NCI-H1105 treated with DMSO at 0.1 percent for 48 hours (cell line): ENCODE measurements at places on chromosomes 5 and 9.

DNA sequence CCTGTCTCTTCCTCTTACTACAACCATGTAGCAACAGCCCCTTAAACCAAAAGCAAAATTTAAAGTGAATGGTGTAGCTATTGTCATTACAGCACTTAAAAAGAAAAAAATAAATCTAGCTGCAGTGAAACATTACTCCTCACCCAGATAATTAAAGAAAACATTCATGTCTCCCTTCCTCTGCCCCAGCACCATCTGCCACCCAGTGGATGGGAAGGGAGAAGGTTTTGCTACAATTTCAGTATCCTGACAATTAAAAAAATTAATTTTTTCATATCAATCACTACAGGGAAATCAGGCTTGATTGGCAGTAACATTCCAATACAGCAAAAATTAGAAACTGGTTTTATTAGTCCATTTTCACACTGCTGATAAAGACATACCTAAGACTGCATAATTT lies 147.4 kb upstream of the PUM3 start:
- DNase-seq, result no peak

GRCh38 chr5:23930985-23931384 lies 423.6 kb downstream of the PRDM9 start:
- DNase-seq, result no peak

DNA sequence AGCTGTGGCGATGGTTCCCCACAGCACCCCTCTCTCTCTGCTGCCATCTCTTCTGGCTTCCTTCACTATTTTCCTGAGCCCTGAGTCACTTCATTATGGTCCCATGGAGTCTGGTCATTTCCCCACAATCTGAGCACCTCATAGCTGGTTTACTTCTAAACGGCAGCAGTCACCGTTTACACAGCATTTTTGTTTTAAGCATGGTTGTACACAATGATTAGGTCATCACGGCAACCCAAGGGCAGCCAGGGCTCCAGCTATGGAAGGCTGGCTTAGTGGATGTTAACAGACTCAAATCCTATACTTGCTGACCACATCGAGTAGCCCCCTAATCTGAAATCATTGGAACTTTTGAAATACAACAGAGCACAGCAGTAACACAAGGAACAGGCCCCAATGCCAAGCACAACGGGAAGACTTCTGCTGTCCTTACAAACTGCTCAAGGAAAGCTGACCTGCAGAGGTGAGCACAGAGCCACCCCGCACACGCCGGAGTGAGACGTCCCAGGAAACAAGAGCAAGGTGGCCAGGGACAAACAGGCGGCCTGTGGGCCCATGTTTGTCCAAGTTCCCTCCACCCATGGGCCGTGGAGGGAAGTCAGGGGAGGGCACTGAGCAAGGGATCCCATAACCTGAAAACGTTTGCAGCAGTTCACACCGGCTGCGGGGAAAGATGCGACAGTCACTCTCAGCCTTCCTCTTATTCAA lies 22.9 kb downstream of the CAMSAP1 start:
- no peak for DNase-seq

GRCh38 chr5:157857816-157858526 lies 974 bp downstream of the CLINT1 start:
- DNase-seq, result no peak

GRCh38 chr5:178223828-178224335 lies 8.7 kb downstream of the PHYKPL start:
- no peak for DNase-seq

GRCh38 chr5:106399391-106399790 lies 1271.3 kb downstream of the EFNA5 start:
- no peak for DNase-seq

DNA sequence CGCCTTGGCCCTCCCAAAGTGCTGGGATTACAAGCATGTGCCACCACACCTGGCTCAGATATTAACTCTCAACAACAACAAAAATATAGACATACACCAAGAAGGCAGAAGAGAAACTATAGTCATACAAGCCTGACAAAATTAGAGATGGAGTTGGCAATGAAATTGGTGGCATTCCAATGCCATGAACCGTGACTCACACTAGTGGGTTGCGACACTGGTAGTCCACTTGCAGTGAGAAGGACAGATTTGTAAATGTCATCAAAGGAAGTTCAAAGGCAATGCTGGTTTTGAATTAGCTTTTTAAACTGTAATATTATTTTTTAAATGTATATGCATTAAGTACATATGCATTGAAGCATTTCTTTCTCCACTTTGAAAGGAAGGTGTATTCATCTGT lies 8.5 kb upstream of the DNAJC25 start:
- no peak for DNase-seq

GRCh38 chr5:72149742-72150141 lies 42.5 kb downstream of the MAP1B start:
- no peak for DNase-seq

DNA sequence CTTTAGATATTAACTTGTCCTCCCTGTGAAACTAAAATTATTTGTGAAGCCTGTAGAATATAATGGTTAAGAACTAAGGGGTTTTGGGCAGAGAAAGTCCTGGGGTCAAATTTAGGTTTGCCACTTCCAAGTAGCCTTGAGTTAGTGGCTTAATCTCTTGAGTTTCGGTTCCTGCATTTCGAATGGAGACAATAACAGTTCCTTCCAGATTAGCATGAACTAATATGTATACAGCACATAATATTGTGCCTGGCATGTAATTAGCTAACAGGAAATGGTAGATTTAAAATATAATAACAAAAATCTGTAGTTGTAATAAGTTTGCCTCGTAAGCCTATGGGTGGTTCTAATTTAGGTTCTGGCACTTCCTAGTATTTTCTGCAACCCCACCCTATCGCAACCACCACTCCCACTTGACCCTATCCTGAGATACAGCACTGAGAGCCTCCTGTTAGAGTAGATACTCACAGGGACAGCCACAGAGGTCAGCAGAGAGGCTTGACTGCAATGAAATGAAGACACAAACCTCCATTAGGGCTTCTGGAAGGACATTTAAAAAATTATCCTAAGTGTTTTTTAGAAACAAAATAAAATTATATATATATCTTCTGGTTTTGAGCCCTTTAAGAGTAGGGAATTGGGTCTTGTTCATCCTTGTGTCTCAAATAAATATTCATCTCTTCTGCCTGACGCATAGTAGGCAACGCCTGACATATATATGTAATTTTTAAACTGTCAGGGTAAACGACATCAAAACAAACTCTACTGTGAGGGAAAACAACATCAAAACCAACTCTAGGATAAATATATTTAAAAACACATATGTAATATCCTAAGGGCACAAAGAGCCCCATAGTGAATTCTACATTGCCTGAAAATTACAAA lies 8.5 kb downstream of the SPINK9 start:
- DNase-seq, result no peak

DNA sequence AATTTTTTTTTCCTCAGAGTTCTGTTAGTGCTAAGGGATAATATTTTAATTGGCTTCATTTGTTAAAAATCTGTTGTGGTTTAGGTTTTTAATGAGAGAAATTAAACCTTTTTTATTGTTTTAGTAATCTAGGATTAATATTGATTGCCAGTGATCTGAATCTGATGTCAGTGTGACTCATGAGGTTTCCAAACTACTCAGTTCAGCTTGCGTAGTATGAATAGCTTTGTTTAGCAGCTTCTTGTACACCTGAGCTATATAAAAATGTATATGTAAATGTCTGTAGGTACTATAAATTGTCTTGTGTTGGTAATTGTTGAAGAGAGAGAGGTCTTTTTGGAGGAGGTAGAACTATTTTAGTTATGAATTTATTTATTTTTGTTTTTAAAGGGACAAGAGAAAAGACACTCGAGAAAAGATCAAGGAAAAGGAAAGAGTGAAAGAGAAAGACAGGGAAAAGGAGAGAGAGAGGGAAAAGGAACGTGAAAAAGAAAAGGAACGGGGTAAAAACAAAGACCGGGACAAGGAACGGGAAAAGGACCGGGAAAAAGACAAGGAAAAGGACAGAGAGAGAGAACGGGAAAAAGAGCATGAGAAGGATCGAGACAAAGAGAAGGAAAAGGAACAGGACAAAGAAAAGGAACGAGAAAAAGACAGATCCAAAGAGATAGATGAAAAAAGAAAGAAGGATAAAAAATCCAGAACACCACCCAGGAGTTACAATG lies 26.3 kb downstream of the SREK1 start:
- DNase-seq, result no peak

DNA sequence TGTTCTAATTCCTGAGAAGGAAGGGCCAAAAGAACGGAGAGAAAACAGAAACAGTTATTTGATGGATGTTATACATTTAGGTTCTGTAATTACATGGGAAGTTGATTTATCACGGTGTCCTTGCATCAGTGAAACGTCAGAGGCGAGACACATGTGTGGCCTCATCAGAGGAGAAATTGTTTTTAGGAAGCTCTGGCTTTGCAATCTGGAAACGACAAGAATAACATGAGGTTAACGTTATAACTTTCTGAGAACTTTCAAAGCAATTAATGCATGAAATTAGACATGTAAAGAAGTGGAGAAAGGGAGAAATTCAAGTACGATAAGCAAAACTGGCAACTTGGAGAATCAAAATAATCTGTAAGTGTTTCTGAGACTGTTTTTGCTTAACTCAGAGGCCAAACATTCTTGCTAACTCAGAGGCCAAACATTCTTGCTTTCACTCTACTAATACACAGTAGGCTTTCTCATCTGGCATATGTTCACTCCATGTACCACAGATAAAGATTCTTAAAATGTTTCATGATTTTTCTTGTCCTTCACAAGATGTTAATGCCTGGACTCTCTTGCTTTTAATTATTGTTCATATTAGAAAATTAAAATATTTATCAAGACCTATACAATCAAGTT lies 933.0 kb downstream of the TLE4 start:
- DNase-seq, result no peak

DNA sequence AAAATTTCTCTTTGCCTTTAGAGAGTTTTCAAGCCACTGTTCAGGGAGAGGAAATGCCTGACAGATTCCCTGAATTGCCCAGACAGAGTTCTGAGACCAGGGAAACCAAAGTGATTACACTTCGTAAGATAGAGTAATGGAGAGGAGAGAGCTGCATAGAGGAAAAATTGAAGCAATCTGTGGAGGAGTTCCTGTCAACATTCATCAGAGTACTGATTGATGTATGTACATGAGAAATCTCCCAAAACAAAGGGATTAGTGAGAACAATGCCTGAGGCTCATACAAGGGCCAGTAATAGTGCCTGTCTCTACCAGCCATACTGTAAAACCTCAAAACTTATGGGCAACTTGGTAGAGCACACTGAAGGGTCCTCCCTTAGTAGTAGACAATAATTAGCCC lies 79.0 kb upstream of the TRIM32 start:
- DNase-seq, result no peak

DNA sequence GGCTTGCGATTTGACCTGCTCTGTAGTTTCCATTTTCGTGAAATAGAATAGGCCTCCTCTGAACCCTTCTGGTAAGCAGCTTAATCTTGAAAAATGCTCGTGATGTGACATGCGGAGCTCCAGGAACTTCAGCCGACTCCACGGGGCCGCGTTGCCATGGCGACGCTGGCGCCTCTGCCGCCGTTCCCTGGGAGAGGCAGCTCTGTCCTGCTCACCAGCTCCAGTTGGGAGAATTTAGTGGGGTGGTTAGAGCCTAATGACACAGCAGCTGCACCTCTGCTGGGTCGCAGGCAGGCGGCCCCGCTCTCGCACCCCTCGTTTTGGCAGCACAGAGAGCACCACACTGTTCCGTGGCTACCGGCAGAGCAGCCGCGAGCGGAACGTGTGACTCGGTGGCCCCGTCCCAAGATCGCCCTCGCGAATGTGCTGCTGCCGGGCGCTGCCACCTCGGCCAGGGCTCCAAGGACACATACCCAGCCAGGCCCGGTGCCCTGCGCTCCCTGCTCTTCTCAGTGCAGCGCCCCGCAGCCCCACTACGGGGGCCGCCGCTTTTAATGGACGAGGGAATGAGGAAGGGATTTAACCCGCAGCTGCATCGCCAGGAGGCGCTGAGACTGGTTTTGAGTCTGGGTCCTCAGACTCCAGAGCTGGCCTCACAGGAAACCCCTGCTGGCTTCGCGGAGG lies 131.2 kb upstream of the LMX1B start:
- no peak for DNase-seq

GRCh38 chr9:131277910-131278701 lies 1.8 kb upstream of the FAM78A start:
- DNase-seq, result peak; percentile 76

DNA sequence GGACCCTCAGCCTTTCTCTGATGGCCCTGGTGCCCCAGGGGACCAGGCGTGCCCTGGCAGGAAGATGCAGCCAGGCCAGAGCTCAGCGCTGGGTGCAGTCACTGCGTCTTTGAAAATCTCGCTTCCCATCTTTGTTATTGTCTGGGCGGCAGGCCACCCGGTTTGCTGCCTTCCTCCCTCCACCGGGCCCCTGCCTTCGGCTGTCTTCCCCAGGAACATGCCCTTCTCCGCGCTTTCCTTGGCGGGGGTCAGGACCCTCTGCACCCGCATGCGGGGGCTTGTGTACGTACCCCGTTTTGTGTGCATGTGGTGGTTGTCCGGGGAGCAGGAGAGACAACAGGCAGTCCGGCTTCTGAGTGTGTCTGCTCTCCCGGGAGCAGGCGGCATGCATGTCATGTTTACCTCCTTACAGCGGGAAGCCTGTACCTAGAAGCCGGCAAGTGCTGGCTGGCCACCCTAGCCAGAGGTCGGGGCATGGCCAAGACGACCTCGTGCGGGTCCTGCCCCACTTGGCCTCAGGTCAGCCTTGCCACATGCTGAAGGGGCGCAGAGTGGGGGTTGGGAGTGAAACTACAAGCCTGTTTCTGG lies 49.5 kb downstream of the DAB2IP start:
- DNase-seq, result no peak

GRCh38 chr9:3337515-3338225 lies 188.1 kb downstream of the RFX3 start:
- no peak for DNase-seq

- DNase-seq, result no peak
Observed at GRCh38 chr9:89917861-89918260, 313.0 kb downstream of the GADD45G start.

GRCh38 chr5:88690409-88691229 lies 192.4 kb downstream of the MEF2C start:
- DNase-seq, result peak; percentile 70

DNA sequence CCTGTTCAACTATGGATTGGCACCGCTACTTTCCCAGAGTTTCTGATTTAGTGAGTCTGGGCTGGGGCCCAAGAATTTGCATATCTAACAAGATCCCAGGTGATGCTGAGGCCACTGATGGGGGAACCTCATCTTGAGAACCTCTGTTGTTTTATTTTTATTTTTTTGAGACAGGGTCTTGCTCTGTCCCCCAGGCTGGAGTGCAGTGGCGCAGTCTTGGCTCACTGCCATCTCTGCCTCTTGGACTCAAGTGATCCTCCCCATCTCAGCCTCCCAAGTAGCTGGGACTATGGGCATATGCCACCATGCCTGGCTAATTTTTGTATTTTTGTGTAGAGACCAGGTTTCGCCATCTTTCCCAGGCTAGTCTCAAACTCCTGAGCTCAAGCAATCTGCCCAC lies 35.7 kb downstream of the LMX1B start:
- no peak for DNase-seq

- no peak for DNase-seq
Observed at GRCh38 chr5:32130865-32131264, 43.3 kb downstream of the GOLPH3 start.

DNA sequence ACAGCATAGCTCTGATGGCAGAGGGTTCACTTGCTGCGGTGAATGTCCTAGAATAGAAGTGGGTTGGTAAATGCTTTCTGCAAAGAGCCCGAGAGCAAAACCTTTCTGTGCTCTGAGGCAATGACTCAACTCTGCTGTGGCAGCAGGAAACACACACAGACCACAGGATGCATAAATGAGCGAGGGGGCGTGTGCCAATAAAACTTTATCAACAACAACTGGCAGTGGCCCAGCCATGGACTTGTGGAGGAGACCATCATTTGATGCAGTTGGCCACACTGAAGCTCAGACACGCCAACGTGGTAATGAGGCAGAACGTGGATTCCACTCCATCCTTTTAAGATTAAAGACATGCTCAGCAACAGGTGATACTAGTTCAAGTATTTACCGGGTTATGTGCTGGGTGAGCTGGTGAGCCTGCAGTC lies 6.8 kb downstream of the MRPL36 start:
- DNase-seq, result no peak
